NCI-H1694 treated with DMSO at 0.1 percent for 48 hours (cell line): ENCODE measurements at places on chromosomes 12 and 14.

DNA sequence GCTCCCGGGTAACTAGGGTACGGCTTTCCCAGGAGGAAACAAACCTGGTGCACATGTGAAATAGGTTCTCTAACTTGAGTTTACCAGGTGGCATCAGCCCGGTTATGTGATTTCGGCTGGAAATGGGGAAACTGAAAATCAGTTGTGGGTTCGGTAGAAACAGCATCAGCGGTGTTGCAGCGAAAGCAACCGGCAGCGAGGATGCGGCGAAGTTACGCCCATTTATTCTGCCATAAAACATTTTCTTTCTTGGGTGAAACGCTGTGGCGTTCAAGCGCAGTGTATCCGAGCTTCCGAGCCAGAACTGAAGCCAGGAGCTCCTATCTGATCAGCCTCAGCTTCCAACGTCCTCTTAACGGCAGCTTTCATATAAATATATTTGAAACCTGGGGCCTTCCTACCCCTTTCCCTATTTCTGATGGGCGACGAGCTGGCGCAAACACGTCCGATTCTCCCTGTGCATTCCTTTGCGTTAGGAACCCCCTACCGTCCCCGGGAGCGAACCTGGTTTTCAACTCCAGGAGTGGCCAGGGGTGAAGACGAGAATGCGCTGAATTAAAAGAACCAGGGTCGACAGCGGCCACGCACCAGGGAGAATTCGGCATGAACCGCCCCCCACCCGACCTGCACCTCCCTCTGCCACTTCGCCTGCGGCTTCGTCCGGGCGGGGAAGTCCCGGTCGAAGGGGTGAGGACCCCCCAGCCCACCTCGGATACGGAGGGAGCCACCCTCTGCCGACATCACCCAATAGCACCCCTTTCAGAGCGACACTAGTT, 1.6 kb downstream of the DPF3 start:
- DNase-seq, result peak; percentile 65

GRCh38 chr12:70043490-70044138, 199.6 kb upstream of the CNOT2 start:
- DNase-seq, result no peak

DNA sequence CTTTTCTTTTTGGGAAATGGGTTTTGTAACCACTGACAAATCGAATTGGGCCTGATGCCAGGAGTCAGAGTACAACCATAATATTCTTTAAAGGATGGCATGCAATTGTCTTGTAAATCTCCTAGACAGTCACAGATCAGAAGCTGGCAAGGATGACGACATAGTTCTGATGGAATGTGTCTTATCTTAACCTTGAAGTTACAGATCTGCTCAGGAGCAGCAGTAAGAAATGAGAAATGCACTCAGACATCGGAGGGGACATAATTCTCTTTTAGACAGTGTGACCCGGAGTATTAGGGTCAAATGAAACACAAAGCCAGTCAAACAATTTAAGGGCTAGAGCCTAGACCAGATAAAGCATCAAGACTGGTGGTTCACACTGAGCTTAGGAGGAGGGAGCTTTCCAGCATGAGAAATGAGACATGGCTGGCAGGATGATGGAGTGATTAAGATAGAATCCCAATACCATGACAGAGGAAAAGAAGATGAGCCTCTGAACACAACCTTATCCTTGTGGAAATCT, 17.5 kb downstream of the CBX5 start:
- DNase-seq, result no peak

DNA sequence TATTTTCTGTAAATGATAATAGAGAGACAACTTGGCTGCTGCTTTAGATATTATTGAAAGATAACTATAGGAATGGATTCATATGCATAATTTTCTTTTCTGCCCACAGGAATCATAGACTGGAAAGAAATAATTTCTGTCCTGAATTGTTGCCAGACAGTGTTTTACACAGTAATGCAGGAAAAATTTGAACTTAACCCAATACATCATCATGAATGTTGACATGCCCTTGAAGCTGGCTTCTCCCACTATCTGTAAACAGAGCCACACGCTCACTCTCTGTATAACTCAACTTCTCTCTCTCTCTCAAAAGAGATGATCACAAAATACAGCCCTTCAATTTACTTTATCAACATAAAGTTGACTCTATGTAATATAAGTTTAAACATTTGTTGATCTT, 56.6 kb downstream of the PAX9 start:
- no peak for DNase-seq

- DNase-seq, result no peak
These were observed 281.8 kb downstream of the KSR2 start for GRCh38 chr12:117686911-117687377.

GRCh38 chr14:58356268-58356667, 39.5 kb upstream of the TOMM20L start:
- DNase-seq, result no peak

DNA sequence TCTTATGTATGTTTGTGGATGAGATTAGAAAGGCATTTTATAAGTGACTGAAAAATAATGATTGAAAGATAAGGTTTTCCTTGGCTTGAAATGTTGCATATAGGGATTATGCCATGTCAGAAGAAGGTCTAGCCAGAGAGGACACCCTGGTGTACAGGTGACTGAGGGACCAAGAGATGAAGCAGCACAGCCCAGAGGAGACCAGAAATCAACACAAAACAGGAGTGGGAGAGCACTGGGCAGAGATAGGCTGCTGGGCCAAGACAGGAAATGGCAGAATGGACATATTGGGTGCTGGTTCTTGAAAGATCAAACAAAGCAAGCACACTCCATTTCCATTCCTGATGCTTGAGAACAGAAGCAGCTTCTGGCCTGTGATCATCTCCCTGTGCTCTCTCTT, 24.4 kb upstream of the FRMD6 start:
- no peak for DNase-seq

DNA sequence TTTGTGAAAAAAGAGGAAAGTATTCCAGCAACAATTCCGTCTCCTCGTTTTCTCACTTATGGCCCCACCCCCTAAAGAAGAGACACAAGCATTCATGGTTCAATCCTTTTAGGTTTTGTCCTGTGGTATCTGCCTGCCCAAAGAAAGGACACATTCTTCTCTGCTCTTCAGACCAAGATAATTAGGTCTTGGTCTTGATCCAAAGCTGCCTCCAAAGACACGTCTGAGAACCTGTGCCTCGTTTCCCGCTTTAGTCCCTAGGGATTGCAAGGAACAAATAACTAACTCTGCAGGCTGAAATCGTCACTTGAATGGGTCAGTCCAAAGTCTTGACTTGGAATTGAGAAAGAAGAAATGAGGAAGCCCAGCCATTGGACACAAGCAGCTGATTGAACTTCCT, 202.7 kb upstream of the FAR2 start:
- no peak for DNase-seq

GRCh38 chr14:61381553-61381952, 60.2 kb downstream of the PRKCH start:
- peak; percentile 42 for DNase-seq

- no peak for DNase-seq
These were observed 263.5 kb downstream of the DPF3 start for GRCh38 chr14:72630374-72630773.

GRCh38 chr12:132152411-132152821, 8.2 kb downstream of the NOC4L start:
- DNase-seq, result no peak

DNA sequence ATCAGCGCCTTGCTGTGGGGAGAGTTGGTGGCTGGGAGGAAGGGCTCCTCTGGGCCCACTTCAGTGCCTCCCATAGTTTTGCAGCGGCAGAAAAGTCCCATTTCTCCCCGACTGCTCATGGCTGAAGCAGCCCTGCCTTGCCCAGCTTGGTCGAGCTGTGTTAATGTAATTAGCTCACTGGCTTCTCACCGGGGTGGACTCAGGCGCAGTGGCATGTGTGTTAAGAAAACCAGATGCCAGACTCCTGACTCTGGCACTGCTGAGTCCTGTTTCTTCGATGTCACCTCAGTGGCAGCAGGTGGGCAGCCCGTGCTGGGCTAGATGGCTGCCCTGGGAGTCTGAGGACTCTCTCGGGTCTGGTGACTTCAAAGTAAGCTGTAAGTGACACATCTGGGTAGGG, 47.4 kb downstream of the CHST11 start:
- no peak for DNase-seq

GRCh38 chr14:104723651-104724406, at the start of gene ADSS1:
TSS of gene ADSS1 (plus strand) at chr14:104724229. CDS start at chr14:104724271, 42 bp downstream.
- peak; percentile 34 for DNase-seq

DNA sequence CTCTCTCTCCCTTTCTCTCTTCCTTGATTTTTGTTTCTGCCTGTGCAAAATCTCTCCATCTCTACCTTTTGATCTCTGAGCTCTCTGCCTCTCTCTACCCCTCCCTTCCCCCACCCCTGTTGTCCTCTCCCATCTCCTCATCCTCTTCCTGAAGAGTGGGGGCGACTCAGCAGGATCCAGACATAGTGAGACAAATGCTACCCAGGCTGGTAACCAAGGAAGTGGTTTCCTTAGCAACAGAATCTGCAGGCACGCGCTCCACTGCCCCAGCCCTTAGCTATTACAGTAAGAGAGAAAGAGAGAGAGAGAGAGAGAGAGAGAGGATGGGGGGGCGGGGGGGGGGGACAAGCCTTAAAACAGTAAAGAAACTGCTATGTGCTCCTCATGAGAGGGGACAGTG, 85.6 kb downstream of the CMKLR1 start:
- no peak for DNase-seq

- no peak for DNase-seq
These were observed 28.5 kb downstream of the PAH start for GRCh38 chr12:102888511-102888910.

DNA sequence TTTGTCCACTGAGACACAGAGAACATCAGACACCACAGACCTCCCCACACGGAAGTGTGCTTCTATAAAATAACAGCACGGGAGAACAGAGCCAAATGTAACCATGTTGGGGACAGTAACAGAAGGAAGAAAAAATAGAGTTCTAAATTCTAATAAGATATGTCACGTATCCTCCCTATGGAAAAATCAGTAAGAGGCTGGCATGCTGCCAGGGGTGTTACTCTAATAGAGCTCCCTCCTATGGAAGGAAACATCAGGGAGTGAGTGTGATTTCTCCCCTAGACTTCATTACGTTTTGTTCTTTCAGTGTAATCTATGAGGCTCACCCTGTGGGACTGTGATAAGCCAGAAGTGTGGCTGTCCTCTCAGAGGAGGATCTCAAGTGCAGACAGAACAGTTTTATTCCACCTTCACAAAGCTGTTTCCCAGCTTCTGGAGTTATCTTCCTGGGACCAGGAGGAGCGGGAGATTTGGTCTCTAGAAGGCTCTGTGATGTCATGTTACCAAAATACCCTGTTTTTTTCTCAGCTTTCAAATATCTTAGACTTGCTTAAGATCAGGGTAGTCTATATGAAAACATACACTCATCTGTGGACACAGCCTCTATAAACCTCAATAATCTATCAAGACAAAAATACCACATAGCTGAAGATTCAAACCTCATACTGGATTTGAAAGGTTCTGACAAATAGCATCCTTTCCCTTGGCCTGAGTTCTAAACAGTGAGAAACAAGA, 69.3 kb downstream of the ZFC3H1 start:
- DNase-seq, result peak; percentile 6

GRCh38 chr14:83473416-83474235, 1940.0 kb upstream of the SEL1L start:
- no peak for DNase-seq

- no peak for DNase-seq
These were observed 10.7 kb downstream of the TBX3 start for GRCh38 chr12:114673169-114673833.

DNA sequence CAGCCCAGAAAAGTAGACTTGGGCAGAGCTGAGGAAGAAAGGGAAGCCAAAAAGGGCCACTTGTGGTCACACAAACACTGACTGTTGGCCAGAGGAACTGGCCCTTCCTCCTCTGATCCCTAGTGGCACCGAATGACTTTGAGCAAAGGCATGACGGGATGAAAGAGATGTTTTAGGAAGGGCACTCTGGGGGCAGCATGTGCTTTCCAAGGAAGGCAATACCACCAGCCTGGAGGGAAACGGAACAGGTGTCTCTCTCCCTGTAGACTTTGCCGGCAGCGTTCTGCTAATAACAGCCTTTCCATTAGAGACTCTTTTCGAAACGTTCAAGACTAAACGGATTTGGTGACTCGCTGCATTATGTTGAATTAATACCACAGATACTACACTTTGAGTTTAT, 12.3 kb upstream of the FBXO21 start:
- DNase-seq, result no peak

GRCh38 chr12:23555180-23555824, 394.2 kb downstream of the SOX5 start:
- DNase-seq, result peak; percentile 12

DNA sequence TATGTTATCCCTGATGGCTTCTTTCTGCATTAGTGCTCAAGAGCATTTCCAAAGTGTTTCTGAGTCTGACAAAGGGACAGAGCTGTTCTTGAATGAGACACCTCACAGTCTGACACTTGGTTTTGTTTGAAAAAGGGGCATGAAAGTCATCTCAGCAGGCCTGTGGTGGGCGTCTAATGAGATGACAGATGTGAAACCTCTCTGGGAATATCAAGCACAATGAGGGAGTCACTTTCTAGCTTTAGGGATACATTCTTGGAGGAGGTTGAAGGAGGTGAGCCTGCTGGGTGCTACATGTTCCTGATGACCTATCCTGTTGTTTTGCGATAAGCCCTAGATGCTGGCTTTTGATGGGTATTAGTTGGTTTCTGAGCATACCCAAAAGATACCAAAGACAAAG, 290.5 kb downstream of the NUAK1 start:
- DNase-seq, result no peak

DNA sequence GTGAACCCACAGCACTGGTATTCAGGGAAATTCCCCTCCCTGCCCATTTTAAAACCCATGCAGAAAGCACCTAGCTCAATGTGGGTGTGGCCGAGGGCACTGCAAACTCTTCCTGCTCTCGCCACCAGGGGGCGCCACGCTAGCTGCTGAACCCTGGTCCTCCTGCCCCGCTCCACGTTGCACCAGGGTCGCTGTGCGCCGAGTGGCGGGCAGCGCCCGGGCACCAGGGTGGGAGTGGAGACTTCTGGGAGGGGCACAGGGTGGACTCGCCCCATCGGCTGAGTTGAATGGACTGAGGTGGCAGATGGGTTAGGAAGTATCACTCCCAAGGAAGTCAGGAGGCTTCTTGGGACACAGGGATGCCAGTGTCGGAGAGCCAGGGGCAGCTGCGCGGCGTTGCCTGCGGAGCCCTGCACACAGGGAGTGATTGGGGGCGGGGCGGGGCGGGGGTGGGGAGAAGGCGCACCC, 48.1 kb upstream of the BCL11B start:
- DNase-seq, result peak; percentile 94

- DNase-seq, result no peak
These were observed 62.4 kb downstream of the GSC start for GRCh38 chr14:94707494-94707893.

DNA sequence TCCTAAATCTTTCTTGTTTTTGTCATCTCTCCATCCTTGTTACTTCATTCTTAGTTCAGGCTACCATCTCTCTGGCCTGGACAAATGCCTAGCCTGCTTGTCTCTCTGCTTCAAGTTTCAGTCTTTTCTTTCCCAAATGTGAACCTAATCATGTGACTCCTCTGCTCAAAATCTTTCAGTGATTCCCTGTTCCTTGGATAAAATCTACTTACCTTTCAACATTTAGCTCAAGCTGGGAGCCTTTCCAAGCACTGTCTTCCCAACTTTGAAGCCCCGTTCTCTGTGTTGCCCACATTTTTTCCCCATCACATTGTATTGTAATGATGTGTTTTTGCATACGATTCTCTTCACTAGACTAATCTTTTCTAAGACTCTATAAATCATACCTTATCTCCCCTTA, 24.7 kb downstream of the SLC7A8 start:
- no peak for DNase-seq

- no peak for DNase-seq
These were observed 824 bp downstream of the OAS1 start for GRCh38 chr12:112907415-112908157.

GRCh38 chr12:97140355-97140754, 233.3 kb downstream of the NEDD1 start:
- no peak for DNase-seq

GRCh38 chr12:3171195-3171591, 94.0 kb downstream of the TSPAN9 start:
- DNase-seq, result no peak
